Endothelial cell of umbilical vein (primary cell): ENCODE measurements at places on chromosomes 4 and X. TPM values are rescaled to one million over a fixed set of nuclear protein-coding genes. Genes with fewer than 3 reads are reported as not detected.

The MID1IP1 gene
- 22.4 and 25.1 TPM in 2 replicates for total RNA-seq

The MAGEE2 gene
- total RNA-seq = not detected in 2 replicates

The BMP15 gene
- not detected in 2 replicates for total RNA-seq

DNA sequence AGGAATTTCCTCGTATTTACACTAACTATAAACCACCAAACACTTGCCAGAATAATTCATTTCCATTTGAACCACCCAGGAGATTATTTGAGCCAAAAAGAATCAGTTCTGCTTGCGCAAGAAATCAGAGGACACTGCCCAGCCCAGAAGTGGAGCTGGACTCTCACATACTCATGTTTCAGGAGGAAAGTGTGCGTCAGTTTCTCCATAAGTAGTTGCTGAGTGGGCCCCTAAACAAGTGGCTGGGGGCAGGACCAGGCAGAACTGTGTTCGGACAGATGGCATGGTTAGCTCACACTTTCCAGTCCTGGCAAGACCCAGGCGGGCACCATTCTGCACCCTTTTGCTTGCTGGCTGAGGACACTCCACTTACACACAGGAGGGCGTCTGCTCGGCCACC lies 38.8 kb downstream of the BTC start:
- DNase-seq = no peak

The NAP1L5 gene
- total RNA-seq = 6.1 and 7.6 TPM in 2 replicates
